ENCODE measurements at places on chromosomes 1 and 21.
A peak's percentile ranks its signal among the peaks of the same experiment; 100 is the strongest.

GRCh38 chr1:244800821-244801220 is 34.6 kb upstream of the COX20 start:
- DNase-seq, result no peak

- DNase-seq, result no peak
Measured at GRCh38 chr1:47812904-47813514, 184.2 kb downstream of the TRABD2B start.

DNA sequence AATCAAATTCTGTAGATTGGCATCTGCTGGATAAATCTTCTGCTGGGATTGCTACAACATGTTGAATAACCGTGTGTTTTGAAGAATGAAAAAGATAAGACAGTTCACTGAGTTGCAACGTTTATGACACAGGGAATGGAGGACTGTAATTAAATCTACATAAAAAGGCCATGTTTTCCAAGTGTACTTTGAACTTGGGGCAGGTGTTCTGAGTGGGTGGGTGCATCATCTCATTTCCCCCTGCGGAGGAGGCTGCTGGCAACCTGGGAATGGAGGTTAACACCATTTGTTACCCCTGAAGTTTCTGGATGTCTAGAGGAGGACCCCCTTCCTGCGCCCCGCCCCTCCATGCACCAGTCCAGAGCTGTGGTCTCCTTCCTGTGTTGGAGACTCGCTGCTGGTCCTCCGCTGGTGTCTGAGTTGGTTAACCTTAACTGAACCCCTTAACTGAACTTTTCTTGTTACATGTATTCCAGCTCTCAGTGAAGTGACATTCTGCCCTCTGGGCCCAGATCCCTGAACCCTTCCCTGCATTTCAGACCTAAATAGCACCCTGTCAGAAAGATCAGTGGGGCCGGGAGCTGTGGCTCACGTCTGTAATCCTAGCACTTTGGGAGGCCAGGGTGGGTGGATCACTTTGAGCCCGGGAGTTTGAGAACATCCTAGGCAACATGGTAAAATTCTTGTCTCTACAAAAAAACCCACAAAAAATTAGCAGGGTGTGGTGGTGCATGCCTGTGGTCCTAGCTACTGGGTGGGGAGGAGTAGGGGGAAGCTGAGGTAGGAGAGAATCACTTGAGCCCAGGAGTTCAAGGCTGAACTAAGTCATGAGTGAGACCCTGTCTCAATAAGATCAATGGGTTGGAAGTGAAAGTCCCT is 31.8 kb downstream of the UCK2 start:
- no peak for DNase-seq

GRCh38 chr1:214801191-214801590 is 198.2 kb downstream of the CENPF start:
- DNase-seq, result no peak

- no peak for DNase-seq
Measured at GRCh38 chr21:41643246-41643966, 123.4 kb downstream of the RIPK4 start.

DNA sequence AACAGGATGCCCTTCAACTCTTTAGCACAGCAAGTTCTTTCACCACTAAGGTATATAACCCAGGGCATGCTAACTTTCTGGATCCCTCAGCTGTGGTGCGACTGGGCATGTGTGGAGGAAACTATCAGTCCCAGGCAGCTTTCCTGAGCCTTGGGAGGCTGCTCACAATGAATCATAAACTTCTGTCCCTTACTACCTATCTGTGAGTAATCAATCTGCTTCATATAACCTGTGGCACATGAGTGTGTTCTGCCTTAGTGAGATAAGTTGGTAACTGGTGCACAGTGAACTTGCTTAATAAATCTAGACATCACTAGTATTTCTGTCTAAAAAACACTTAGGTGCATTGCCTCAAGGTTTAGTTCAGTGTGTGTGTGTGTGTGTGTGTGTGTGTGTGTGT is 158.0 kb downstream of the GPATCH2 start:
- DNase-seq, result no peak

DNA sequence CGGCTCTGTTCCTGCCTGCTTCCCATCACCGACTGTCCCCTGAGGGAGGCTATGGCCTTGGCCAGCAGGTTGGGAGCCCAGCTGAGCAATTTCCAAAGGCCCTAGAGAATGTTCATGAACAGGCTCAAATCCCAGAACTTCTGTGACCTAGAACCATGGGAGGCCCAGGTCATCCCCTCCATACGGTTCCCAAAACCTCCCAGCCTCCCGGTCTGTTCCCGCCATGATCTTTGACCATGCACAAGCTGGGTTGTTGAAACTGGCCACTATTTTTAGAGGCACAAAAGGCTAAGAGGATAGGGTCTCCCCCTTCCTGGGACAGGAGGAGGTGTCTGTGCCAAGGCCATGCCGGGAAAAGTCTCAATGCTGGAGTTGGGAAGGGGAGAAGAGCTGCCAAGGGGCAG is 27.5 kb downstream of the EPHA2 start:
- DNase-seq, result no peak

DNA sequence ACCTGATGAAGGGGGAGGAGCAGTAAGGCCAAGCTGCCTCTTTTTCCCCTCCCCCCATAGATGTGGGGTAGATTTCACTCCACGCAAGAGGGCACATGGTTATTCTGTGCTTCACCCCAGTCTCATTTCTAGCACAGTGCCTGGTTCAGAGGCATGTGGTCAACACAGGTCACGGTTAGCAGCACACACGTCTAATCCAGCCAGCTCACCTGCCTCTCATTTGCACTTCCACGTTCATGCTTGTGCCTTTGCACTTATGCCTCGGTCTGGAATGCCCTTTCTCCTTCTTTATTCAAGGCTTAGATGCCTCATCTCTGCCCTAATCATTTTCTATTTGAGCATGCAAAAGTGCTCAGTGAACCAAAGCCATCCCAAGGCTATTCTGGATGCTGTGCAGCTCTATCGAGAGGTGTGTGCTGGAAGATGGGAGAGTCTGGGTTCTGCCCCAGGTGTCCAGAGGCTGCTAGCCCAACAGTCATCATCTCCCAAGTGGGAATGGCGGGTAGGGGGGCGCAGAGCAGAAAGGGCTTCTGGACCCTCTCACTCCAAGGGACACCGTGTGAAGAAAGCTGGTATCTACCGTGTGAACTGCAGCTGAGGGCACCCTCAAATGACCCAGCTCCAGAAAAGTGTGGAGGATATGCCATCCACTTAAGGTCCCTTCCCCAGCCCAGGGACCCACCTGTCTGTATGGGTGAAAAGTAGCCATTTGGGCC is 2.1 kb upstream of the A3GALT2 start:
- DNase-seq, result no peak

DNA sequence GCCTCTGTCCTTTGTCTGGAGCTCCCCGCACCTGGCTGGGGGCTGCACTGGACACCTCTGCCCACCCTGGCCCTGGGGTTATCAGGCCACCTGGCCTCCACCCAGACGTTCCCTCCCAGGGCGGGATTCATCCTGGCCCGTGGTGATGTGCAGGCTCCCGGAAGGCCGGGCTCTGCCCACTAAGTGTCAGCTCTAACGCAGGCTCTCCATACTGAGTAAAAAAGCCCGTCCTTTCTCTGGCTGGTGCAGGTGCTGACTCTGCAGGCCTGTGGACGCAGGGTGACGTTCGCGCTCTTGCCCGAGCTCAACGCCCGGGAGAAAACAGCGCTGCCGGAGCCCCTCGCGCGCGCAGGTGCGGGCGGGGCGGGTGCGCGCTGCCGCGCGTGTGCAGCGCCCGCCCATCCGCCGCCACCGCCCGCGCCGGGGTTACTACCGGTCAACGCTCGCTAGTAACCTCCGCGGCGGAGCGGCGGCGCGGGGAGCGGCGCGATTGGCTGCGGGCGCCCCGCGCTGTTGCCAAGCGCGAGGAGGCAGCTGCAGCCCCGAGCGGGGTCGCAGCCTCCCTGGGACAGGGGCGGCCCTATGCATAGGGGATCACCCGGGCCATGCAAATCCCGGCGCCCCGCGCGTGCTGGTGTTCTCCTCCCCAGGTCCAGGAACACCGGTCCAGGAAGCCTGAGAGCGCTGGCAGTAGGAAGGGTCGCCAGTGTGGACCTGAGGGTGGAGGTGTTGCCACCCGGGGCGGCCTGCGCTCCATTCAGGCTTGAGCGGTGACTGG is 15.7 kb downstream of the ABCG1 start:
- peak; percentile 68 for DNase-seq

GRCh38 chr1:238485057-238485911 is 594.6 kb upstream of the ZP4 start:
- no peak for DNase-seq

- no peak for DNase-seq
Measured at GRCh38 chr1:17181781-17182464, 23.0 kb upstream of the PADI1 start.

DNA sequence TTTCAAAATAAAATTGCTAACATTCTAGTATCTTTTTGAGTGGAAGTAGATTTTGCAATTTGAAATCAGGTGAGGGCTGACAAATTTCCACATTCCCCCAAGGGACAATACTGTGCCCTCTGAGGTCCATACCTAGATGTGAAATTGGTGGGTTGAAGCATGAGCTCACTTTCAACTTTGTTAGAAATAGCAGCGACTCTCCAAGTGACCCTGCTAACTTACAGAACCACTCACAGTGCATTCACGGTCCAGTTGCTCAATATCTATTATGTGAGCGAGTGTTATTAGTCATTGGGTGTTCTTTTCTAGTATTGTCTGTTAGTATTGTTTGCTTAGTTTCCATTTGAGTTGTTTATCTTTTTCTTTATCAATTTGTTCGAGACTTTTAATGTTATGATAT is 53.6 kb upstream of the ASB17 start:
- DNase-seq, result no peak

- no peak for DNase-seq
Measured at GRCh38 chr1:117128323-117129079, 7.0 kb upstream of the TRIM45 start.

- no peak for DNase-seq
Measured at GRCh38 chr1:58480191-58480590, 66.3 kb downstream of the OMA1 start.

DNA sequence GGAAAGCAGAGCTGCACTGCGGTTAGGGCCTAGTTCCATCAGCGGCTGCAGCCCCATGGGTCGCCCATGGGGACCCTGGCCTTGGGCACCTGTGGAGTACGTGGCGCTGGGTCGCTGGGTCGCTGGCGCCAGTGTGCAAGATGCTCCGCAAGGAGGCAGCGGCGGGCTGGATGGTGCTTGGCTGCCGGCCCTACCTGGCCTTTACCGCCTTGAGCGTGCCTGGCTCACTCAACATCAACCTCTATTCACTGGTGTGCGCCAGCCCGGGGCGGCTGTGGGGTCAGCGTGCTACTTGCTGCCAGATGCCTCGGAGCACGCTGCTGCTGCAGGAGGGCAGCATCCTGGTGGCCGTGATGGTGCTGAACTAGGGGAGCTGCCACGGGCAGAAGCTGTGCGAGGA is 85.1 kb upstream of the RHOU start:
- DNase-seq, result no peak

- DNase-seq, result no peak
Measured at GRCh38 chr1:230128569-230129285, 61.7 kb downstream of the GALNT2 start.

GRCh38 chr1:63774617-63775417 is 1.0 kb downstream of the ROR1 start:
- DNase-seq, result no peak

- no peak for DNase-seq
Measured at GRCh38 chr1:238558156-238558555, 667.4 kb upstream of the ZP4 start.

Data from stimulated activated CD8-positive, alpha-beta memory T cell treated with anti-CD3 and anti-CD28 coated beads, Interleukin-2, amount 100 ng/mL, for 48 hours (primary cell).